Suppressor macrophage (primary cell): ENCODE measurements at places on chromosomes 2 and 18.

DNA sequence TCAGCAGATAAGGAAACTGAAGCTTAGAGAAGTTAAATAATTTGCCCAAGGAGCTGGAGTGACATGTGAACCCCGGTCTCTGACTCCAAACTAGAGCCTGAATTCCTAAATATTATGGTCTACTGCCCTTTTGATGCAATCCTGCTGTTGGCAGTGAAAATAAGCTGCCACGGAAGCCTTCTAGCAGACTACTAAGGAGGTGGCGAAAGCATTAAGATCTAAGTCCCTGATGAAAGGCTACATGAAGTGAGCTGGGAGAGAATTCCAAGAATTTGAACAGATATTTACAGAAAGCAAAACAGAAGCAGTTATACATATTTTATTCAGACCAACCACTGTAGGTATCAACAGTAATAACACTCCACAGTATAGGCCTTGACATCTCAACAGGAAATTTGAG lies 28.1 kb downstream of the TRMT61B start:
- DNase-seq = no peak

DNA sequence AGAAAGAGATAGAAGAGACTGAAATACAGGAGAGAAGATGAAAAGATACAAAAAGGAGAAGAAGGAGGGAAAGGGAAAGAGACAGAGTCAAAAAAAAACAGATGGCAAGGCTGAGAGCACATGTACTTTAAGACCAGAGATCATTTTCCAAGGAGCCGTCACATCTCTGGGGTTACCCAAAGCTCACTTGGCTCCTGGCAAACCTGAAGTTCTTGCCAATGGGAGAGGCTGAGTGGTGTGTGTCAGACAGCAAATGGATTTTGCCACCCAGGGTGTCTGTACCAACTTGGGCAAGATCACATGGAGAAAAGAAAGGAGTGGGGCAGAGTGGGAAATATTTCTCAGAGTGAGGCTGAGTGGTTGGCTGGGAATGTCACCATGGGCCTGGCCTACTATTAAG lies 219.3 kb upstream of the TNP1 start:
- no peak for DNase-seq

DNA sequence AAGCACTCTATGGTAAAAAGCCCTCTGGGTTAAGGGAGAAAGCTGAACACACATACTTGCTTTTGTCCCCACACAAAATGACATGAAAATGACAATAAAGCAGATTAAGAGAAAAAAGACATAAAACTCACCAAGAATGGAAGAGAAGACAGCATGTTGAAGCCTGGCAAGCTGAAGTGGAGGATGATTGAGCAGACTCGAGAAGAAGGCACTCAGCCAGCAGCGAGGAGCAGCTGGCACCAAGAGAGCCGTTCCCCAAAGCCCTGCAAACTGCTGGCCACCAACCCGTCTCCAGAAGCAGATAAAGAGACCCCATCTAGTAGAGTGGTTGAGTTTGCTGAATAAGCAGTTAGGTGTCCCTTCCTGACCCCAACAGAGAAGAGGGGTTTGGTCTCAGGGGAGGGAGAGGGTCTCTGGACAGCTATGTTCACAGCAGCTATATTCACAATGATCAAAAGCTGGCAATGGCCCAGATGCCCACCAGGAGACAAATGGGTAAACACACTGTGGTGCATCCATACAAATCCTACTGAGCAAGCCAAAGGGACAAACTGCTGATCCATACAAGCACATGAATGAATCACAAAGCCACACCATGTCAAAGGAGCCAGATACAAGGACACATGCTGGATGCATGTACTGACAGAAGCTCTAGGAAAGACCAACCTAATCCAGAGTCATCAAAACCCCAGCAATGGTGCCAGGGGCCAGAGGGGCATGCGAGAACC lies 36.9 kb downstream of the FAM168B start:
- no peak for DNase-seq

GRCh38 chr2:143632751-143633374 lies 503.6 kb downstream of the ARHGAP15 start:
- DNase-seq = no peak

DNA sequence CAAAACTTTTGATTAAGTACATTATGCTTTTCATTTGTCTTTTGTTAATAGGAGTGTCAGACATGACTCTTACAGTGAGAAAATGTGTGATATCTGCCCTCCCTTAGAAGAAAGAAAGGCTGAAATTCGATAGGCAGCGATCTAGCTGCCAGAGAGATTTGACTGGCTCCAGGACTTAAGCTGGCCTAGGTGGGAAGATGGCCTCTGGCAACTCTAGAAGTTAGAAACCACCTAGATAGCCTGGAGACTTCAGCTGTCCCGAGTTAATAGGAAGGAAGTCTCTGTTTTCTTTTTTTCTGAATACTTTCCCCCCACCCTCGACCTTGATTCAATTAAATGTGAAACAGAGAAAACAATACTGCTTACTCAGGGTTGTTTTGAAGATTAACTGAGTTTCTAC lies 1194.7 kb upstream of the CRIM1 start:
- no peak for DNase-seq

DNA sequence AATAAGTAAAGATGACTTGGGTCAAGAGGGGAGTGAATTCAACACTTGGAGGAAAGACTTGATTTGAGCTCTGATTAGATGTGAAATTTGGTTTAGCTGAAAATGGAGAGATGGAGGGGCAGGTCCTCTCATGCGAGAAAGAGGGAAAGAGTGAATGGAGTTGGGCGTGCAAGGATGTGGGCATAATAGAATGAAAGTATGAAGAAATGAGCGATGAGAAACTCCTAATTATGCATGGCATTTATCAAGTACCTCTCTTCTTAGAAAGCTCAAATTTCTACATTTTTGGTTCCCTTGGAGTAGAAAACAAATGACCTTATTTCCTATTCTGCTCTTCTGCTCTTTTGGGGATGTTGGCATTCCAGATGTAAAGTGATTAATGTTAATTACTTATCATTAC lies 161.5 kb downstream of the PHLPP1 start:
- DNase-seq = no peak
